EL (cell line): ENCODE measurements at places on chromosomes 6 and 20.

- no peak for DNase-seq
These were observed 90.7 kb upstream of the PRDM1 start for GRCh38 chr6:105995391-105995865.

GRCh38 chr6:113598786-113599185 lies 258.4 kb upstream of the MARCKS start:
- no peak for DNase-seq

DNA sequence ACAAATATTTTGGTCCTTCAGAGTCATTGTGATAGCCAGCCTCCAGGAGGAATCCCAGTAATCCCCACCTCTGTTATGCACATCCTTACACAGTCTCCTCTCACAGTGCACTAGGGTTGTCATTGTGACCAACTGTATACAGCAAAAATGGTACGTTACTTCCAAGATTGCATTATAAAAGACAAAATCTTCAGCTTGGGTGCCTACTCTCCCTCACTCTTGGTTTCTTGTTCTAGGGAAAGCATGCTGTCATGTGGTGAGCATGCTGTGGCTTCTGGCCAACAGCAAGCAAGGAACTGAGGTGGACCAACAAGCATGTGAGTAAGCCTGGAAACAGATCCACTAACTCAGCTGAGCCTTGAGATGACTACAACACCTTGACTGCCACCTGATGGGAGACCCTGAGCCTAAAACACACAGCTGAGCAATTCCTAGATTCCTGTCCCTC lies 130.1 kb upstream of the DST start:
- DNase-seq, result peak; percentile 80

- DNase-seq, result no peak
These were observed 8.8 kb downstream of the RSPH3 start for GRCh38 chr6:158991017-158991723.

GRCh38 chr6:27059621-27060425 lies 187.7 kb upstream of the PRSS16 start:
- peak; percentile 2 for DNase-seq

DNA sequence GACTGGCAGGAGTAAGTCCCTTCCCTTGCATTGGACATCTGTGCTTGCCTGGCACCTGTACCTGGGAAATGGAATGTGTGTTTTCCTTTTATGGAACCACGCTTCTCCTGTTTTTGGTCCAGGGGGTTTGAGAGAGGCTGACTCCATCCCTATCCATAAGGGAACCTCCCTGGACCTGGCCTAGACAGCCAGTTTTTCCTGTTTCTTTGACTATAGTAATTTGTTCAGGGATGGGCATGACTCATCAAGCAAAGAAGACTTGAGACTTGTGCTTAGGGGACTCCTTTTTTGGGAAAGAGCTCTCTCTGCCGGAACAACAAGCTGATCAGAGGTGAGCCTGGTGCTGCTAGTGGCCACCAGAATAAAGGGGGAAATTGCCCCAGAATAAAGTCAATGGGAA lies 393.8 kb downstream of the CDH26 start:
- DNase-seq, result no peak

DNA sequence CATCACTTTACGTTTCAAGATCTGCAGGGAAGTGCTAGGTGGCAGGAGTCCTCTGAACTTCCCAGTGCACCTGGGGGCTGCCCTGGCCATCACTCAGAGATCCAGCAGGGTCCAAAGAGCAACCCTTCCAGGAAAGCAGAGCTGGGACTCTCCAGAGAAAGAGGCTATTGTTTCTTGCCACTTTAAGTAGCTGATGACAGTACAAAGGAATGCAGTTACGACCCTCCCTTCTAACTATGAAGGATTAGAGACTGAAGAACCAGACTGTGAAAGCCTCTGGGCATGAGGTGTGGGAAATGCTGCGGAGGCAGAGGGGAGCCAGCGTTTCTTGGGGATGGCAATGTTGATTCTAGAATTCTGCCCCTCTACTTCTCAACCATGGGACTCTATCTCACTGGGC lies 189.1 kb upstream of the SUPT3H start:
- DNase-seq, result peak; percentile 54

DNA sequence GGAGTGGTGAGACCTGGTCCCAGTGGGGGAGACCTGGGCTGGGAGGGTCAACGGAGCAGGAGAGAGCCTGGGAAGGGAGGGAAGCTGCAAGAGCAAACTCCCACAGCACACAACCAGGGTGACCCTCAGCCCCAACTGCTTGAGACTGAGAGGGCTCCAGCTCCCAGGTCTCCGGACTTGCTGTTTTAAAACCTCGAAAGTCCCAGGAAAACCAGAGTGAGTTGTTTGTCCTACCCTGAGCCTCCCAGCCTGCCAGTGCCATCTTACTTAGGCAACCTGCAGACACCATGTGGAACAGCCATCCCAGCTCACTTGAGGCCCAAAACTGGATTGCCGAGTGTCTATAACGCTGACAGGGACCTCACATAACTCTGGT lies 4.8 kb upstream of the NTSR1 start:
- no peak for DNase-seq

GRCh38 chr6:39855356-39855995 lies 63.3 kb downstream of the DAAM2 start:
- DNase-seq, result no peak

- no peak for DNase-seq
These were observed 48.1 kb downstream of the DUSP22 start for GRCh38 chr6:340186-340955.

GRCh38 chr6:163538331-163538730 lies 123.8 kb downstream of the QKI start:
- DNase-seq, result no peak

DNA sequence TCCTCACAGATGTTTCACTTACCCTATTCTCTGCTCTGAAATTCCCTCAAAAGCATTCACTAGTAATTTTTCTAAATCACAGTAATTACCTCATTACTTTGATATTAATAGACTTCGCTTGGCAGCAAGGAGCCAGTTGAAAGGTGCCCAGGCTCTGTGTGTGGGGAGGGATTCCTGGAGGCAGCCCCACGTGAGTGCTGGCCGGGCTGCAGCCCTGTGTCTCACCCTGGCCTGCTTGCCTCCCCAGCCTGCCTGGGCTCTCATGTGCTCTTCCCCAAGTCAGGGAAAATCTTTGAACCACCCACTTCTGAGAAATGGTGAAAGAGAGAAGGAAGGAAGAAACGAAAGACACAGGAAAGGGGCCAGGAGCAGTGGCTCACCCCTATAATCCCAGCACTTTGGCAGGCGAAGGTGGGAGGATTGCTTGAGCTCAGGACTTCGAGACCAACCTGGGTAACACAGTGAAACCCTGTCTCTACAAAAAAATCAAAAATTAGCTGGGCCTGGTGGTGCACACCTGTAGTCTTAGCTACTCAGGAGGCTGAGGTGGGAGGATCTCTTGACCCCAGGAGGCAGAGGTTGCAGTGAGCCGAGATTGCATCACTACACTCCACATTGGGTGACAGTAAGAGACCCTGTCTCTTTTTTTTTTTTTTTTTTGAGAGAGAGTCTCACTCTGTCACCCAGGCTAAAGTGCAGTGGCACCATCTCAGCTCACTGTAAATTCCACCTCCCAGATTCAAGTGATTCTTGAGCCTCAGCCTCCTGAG lies 20.0 kb upstream of the SNTA1 start:
- no peak for DNase-seq

GRCh38 chr20:24648919-24649318 lies 179.5 kb downstream of the SYNDIG1 start:
- DNase-seq, result no peak
